Progenitor cell of endocrine pancreas (in vitro differentiated cells): ENCODE measurements at places on chromosomes 2 and 18.

DNA sequence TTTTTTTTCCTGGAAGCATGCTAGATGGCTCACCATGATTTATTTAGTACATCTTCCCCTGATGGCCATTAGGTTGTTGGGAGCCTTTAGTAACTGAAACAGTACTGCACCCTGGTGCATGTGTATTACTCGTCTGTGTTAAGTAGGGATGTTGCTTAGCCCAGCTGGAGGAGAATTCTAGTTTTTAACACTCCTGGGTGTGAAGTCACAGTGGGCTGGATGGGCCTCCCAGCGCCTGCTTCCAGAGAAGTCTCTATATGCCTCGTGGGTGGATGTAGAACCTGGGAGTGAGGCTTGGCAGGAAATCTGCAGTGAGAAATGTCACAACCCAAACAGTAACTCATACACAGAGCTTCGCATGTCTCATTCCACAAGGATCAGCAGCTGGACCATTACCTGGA is 28.9 kb upstream of the NT5DC4 start:
- DNase-seq = no peak

- DNase-seq = peak; percentile 68
Observed at GRCh38 chr18:5868218-5868854, 27.0 kb downstream of the TMEM200C start.

- DNase-seq = no peak
Observed at GRCh38 chr2:241703032-241703604, 1.3 kb downstream of the ING5 start.

DNA sequence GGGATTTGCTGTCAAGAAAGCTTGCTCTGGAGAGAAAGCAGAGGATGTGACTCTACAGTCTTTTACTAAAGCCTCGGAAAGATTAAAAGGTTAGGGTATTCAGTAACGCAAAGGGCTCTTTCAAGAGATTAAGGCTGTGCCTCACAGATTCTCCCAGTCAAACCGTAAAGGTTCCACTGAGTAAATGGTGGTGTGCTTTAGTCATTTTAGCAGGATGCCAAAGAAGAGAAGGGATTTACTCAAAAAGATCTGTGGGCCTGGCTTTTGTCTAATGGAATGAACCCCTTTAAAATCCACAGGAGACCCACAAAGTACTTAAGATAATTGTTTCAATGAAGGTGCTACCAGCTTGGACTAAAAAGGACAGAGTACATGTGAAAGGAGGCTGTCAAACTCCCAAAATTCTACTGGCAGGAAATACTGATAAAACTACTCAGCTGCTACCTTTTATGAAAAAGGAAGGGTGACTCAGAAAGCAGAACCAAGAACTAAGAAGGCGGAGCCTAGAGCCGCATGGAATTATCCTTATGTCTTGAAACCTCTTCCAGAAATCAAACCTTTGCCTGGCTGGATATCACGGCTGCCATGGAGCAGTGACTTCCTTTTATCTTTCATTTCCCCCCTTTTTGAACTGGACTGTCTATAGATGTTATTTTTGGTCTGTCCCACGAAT is 670.2 kb upstream of the ZEB2 start:
- DNase-seq = no peak

DNA sequence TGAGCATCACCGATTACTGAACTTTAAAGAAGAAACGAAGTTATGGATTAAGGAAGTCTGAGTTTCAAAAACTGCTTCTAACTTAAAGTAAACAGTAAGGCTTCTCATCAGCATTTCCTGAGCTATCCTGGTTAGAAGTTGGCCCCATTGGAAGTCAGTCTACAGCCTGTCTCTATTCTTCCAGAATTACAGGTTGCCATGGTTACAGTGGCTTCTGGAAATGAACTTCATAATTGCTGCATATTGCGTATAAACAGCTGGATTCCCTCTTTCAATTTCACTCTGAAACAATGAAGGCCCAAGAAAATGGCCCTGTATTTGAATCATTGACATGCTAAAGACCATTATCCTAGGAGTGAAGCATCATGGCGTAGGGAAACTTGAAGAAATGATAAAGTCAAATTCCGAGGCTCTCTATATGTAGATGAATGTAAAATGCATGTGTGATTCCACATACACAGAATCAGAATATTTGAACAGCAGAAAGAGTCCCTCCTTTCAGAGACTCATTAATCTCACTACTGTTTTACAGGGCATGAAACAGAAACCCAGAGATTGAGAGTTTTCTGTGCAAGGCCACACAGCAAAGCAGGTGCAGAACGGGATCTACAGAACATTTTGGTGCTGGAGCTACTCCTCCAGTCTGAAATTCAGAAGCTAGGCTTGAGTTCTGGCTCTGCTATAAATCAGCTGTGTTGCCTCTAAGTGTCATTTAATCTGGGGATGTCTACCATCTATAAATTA is 856.4 kb upstream of the CELF4 start:
- DNase-seq = no peak

DNA sequence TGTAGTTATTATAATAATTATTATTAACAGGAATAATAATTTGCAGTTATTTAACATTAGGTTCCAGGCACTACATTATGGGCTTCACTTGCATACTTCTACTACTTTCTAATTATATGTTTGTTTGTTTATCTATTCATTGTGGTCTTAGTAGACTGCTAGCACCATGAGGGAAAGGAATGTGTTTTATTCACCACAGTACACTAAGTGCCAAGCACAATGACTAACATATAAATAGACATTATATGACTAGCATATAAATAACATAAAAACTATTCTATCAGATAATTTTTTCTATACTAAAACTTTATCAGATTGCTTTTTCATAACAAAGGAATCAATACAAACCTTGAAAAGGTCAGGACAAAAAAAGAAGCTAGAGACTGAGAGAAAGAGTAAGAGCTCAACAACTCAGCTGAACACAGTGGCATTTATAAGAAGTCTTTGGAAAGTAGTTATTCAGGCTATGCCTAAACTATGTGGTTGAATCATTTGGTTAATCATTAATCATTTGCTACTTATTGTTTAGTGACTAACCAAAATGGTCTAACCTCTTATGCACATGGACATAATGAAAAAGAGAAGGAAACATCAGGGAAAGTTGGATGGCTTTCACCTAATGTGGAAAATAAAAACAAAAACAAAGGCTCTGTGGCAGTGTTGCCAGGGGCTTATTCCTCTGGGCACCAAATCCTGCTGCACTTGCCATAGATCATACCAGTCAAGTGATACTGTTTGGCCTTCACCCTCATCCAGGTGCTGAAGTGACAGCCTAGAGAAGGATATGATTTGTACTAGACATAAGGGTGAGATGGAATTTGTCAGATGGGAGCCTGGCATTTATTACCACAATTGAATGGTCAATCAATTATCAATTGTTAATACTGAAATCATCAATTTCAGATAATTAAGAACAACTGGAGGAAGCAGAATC is 174.9 kb downstream of the ETAA1 start:
- DNase-seq = no peak

DNA sequence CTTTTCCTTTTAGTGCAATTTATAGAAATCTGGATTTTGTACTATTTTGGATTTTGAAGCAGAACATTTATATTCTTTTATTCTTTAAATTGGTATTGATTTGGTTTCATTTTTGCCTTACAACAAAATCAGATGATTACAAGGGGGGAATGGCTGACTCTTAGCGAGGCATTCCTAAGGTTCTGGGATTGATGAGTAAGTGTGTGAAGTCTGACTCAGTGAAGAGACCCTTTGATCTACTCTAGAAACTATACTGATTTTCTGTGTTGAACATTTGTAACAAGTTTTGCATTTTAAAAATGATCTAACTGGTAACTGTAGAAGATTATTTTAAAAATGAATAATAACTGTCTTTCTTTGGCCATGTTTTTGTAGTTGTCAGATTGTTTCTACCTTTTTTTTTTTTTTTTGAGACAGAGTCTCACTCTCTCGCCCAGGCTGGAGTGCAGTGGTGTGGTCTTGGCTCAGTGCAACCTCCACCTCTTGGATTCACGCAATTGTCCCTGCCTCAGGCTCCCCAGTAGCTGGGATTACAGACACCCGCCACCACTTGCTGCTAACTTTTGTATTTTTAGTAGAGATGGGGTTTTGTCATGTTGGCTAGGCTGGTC is 48.7 kb downstream of the TTC39C start:
- DNase-seq = no peak

DNA sequence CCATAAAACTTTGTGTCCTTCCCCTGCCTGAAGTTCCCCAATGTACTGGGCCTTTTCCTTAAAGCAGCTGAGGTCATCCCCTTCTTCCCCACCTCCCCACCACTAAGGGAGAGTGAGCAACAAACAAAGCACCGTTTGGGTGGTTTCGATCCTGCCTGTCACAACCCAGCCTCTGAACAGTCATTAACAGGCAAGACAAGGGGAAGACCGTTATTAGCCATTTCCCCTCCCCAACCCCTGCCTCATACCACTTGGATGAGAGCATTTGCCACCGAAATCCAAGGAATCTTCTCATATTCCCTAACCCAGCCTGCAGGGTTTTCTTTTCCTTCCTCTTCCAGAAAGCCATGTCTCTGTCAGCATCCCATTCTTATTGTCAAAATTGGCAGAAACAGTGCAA is 65.6 kb downstream of the STRADB start:
- no peak for DNase-seq
